ENCODE measurements at places on chromosomes 5 and 9.

DNA sequence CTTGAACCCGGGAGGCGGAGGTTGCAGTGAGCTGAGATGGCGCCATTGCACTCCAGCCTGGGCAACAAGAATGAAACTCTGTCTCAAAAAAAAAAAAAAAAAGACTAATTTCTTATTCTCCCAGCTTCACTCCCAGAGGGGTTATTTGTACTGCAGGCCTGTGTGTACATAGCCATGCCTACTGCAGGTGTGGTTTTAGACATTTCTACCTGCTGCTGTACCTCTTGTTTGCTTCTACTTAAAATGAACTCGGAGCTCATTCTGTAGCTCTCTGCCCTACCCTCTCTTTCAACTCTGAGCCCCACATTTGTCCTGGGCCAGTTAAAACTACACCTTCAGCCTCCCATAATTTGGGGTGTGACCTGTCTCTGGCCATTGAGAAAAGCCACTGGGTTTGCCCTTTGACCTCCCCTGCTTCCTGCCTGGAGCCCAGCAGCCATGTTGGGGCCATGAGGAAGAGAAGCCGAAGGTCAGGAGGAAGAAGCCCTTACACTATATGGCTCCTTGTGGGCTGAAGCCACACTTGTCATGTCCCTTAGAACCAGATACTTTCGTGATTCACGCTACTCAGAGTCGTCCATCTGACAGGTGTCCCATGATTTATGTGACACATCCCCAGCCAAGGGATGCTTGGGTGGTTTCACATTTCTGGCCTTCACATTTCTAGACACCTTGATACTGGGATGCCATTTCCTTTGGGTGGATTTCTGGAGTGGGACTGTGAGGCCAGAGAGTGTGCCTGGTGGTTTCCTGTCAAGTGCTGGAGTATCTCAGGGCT lies 9.4 kb upstream of the CARD19 start:
- no peak for DNase-seq

DNA sequence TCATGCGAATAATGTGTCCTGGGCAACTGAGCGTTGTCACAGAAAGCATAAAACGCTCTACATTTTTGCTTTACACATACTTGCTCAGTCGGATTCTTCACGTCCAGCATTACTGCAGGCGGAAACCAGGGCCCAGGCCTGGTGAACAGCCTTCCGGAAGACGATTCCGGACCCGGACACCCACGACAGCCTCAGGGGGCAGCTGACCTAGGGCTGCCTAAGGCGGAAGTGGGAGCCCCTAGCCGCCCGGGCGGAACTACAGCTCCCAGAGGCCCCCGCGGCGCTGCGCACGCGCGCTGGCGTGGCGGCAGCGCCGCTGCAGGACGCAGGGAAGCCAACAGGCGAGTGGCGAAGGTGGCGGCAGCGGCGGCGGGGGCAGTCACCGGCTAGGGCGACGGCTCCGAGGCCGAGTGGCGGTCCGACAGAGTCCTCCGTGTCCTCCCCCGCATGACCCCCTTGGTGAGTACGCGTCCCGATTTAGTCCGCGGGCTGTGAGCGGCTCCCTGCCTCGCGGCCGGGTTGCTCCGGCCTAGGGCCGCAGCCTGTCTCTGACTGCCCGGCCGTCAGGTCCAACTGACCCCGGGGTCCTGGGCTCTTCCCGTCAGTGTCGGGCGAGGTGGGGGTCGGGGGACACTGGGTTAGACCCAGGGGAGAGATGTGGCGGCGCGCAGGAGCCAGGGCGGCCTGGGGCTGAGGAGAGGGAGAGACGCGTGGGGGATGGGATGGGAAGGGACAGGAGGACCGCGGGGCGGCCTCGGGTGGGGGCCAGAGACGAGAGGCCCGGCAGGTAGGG lies at the start of gene GAPVD1:
TSS of gene GAPVD1 (plus strand) at position 326 of the 793 bp plus-strand sequence. CDS start 37,096 bp downstream, outside the sequence.
- peak; percentile 89 for DNase-seq

GRCh38 chr9:115531410-115532125 lies 413.6 kb upstream of the TNC start:
- no peak for DNase-seq

DNA sequence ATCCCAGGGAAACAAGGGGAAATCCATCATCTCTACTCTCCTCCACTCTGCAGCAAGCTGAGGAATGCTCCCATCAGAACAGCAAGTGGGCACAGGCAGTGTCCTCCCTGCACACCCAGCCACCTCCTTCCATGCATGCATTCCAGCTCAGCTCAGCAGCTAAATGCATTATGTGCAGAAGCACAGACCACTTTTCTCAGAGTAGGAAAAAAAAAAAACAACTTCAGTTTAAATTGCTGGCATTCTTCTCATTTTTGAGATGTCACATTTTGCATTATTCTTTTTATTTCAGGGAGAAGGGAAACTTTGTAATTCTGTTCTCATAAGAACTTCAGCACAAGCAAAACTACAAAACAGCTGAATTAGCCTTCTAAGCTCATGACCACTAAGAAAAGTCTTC lies 312.2 kb downstream of the SEMA5A start:
- DNase-seq, result no peak

GRCh38 chr5:149930749-149931574 lies 13.6 kb downstream of the PDE6A start:
- DNase-seq, result no peak

Data from globus pallidus (tissue), 1 donor.